Stimulated activated CD4-positive, alpha-beta T cell treated with anti-CD3 and anti-CD28 coated beads, Interleukin-1b, Interleukin-23, amount 100 ng/mL, for 48 hours (primary cell): ENCODE measurements at places on chromosomes 11 and 22.

- peak; percentile 56 for DNase-seq
Observed at GRCh38 chr11:66883016-66883965, 26.4 kb downstream of the LRFN4 start.

- DNase-seq, result no peak
Observed at GRCh38 chr22:47613606-47614350, 851.3 kb downstream of the TBC1D22A start.

DNA sequence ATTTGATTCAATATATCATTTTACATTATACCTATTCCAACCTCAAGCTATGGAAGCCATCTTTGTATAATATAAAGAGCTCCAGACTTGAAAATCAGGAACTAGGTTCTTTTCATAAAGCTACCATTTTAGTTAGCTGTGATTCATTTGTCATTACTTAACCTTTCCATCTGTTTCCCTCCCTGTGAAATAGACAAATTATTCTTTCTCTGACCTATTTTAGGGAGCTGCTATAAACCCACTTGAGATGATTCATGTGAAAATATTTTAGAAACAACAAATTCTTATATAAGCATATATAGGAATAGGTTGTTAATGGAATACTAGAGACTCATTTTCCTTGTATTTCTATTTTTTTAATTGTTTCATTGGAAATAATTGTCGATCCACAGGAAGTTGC is 1012.1 kb downstream of the OPCML start:
- no peak for DNase-seq

DNA sequence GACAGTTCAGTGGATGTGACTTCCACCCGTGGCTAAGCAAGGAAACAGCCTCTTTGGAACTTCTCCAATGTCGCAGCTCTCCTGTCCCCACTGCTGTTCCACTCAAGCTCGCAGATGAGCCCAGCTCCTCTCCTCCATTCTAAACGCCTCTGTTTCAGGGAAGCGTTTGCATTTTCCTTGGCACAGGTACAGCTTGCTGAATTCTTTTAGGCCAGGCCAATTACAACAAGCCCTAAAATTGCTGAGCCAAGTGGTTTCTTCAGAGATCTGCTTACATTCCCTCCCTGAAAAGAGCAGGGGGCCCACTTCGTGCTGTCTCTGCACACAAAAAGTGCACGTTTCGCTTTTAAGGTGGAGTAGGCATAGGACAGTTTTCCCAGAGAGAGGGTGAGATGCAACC is 91.5 kb upstream of the BLID start:
- DNase-seq, result no peak

GRCh38 chr22:43007519-43008102 is 7.3 kb downstream of the PACSIN2 start:
- no peak for DNase-seq

DNA sequence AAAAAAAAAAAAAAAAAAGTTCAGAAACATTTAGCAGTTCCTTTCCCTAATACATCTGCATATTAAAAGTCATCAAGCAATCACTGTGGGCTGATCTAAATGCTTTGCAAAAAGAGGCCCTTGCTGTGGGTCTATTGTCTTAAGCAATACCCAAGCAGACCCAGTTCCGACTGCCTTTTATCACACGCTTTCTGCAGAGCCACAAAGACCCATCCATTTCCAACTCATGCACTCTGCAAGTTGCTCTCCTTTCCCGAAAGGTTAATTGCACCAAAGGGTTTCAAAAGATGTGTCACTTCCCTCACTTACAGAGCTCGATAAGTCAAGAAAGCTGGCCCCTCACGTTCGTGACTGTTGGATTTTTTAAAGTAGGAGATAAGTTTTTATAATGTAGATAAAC is 138.9 kb downstream of the MPPED1 start:
- DNase-seq, result no peak

DNA sequence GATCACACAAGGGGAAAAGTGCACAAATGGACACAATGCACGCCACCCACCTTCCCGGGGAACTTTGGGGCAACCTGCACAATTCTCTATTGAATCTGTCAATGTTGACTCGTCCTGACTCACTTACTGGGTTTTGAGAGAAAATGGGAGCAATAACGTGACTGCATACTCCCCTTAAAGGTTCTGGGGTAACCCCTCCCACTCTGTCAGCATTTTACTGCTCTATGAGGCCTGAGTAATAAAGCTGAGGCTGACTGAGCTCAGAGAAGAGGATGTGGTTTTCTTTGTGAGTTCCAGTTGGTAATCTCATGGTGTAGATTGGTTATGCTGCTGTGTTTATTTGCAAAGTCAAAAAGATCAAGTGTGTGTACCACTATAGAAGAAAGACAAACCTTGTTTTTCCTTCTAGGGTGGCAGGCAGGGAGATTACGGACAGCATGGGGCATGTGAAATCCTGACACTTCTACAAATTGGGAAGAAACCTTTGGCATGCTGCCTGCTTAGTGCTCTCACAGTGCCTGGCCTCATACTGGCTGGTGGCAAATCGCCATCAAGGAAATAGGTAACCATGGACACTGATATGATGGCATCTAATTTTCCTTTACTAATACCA is 16.1 kb upstream of the APOA1 start:
- DNase-seq, result peak; percentile 70

DNA sequence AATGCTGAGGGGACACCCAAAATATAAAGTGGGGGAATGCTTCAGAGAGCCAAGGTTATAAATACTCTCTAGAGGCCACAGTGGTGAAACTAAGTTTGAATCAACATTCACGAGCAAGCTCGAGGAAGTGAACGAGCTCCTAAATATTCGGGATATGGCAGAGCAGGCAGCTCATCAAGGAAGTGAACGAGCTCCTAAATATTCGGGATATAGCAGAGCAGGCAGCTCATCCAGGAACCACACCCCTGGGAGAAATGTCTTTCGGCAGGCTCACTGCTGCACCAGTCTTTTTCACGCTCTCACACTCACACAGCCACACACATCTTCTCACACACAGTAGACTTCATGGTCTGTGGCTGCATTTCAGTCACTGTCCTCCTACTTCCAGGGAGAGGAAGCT is 787.5 kb downstream of the OPCML start:
- DNase-seq, result no peak

DNA sequence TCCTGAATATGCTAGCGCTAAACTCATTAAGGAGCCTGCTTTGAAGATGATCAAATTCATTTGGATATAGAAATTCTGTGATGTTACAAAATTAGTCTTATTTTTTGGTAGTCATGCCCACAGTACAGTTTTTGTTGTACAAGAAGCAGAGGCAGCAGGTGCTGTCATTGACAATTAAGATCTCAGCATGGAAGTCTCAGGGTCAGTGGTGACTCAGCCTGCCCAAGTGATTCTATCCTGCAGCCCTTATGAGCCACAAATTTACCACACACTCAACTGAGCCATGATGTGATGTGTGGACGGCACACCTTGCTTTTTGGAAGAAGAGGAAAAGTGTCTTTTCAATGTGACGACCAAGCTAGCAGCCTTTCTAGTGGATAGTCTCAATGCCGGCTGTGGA is 153.6 kb upstream of the SORL1-AS1 start:
- no peak for DNase-seq

DNA sequence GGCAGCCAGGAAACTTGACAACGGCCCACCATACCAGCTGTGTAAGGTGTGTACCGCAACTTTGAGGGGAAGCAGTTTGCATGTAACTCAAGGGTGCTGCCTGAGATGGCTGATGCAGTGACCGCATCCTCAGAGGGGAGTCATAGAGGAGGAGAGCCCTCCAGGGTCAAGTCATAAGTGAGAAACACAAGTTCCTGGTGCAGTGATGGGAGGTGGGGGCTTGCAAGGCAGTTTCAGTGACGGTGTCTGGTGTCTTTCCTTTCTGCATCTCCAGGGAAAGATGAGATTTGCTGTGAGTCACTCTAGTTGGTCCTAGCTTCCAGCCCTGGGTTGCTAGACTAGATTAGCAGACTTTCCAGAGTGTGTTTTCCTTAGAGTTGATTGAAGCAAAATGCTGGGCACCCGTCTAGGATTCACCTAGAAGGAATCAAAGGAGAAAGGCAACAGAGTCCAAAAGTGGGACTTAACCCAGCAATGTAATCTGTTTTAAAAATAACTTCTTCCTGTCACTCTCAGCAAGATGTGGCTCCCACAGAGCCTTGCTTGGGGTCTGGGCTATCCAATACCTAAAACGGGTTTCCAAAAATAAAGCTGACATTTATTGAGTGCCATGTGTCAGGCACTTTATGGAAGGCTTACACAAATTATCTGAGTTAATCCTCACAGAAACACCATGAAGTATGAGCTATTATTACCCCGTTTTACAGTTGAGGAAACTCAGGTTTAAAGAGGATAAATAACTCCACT is 265.4 kb upstream of the PLET1 start:
- DNase-seq, result peak; percentile 9

DNA sequence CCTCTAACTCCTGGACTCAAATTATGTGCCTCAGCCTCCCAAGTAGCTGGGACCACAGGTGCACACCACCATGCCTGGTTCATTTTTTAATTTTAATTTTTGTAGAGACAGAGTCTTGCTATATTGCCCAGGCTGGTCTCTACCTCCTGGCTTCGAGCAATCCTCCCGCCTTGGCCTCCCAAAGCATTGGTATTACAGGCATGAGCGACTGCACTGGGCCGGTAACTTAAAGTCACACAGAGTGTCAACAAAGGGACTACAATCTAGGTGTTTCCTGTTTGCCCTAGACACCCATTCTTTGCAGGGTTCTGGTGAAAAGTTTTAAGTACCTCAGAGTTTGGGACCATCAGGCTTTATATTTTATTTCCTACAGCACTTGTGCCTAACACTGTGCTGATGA is 8.4 kb downstream of the UVRAG start:
- DNase-seq, result no peak

- DNase-seq, result no peak
Observed at GRCh38 chr11:116582571-116582970, 190.2 kb downstream of the BUD13 start.

DNA sequence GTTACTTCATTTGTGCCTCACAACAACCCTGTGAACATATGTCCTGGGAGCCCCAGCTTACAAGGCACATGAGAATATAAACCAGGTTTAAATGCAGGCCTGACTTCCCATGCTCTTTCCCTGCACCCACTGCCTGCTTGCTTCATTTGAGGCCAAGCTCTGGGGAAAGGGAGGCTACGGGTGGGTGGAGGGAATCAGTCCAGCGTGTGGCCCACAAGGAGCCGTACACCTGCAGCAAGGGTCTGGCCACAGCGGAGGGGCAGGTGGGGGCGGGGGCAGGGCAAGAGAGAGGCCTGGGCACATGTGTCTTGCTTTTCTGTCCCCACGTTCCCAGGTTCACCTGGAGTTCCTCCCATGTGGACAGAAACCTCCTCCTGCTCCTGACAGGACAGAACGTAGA is 26.2 kb downstream of the FAM83F start:
- no peak for DNase-seq

GRCh38 chr22:43553451-43554258 is 141.8 kb downstream of the MPPED1 start:
- no peak for DNase-seq

DNA sequence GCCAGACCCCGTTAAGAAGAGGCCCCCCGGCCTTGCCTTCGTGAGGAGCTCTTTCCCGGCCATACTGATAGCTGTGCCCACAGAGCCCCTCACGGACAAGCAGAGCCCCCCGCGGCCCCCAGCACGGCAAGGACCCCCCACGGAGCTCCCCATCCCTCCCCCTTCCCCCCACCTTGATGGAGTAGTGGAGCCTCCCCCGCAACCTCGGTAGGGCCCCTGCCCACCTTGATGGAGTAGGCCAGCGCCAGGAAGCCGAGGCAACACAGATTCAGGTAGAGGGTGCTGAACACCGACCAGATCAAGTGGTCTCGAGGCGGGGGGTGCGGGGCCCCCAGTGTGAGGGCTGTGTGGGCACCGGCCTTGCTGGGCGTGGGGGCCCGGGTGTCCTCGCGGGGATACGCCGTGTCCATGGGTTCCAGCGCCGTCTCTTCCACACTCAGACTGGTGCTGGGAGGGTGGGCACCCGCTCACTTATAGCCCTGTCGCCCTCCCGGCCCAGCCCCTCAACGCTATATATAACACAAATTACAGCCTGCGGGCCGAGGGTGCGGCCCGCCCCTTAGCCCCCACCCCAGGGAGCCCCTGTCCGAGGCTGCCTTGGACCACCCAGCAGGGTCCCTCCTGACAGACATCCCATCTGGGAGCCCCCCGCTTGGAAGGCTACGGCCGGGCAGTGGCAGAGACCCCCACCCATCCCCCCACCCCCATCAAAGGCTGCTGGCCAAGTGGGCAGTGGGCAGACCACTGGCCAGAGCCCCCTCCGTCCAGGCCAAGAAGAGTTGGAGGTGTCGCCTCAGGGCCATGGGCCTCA is at the start of gene IFITM5:
TSS of gene IFITM5 (minus strand) at position 446 of the 811 bp plus-strand sequence. CDS start at position 410, 36 bp downstream.
- DNase-seq, result no peak

GRCh38 chr11:2737866-2738265 is 38.1 kb upstream of the KCNQ1OT1 start:
- DNase-seq, result no peak

DNA sequence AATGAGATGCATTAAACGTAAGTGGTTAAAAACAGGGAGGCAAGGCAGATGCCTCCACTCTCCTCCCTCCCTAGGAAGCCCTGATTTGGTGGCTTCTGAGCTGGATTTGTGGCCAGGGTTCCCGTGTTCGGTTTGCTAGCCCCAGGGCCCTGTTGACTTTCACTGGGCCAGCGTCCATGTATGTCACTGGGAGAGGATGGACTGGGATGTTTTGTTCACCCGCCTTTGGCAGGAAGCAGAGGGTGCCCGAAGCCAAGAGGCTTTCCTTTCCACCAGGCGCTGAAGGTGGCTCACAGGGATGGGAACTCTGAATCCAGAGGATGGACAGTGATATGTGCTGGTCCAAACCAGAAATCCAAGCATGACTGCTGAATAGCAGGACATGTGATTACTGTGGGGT is 146.6 kb downstream of the CSNK2A3 start:
- DNase-seq, result no peak

- peak; percentile 68 for DNase-seq
Observed at GRCh38 chr11:118435290-118435892, 901 bp upstream of the KMT2A start.

DNA sequence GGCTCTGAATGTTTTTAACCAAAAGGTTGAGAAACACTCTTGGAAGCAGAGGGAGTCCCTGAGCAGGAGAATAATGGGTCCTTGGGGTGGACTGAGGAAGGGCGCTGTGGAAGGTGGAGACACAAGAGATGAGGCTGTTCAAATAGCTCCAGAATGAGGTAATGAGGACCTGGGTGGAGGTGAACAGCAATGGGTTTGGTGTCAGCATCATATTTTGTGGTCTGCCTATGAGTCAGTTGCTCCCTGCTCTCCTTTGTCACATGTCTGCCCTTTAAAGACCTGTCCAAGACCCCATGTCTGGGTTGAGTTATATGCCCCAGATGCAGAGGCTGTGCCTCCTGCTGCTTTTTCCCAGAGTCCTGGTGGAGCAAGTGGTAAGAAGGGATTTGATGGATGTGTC is 113.6 kb downstream of the BARX2 start:
- no peak for DNase-seq

DNA sequence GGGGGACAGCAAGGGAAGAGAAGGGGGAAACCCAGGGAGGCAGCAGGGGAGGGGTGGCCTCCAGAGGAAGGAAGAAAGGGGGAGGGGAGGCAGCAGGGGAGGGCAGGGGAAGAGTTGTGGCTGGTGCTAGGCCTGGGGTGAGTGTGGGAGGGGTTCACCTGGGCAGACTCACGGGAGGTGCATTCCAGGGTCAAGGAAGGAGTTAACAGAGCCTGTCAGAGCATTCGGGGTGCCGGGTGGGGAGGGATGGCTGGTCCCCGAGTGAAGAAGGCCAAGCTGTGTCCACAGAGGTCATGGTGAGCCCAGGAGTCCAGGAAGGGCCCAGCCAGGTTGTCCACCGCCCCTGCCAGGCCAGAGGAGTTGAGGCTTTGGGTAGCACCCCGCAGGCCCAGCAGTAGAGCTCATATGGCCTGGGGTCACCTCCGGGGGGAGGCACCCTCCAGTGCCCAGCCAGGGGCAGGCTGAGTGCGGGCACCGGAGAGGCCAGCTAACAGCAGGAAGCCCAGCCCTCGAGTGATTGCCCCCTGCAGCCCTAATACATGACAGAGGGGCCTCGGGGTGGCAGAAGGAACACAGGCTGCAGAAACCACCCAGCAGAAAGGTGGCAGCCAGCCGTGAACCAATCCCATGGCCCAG is 31.1 kb upstream of the PPARA start:
- no peak for DNase-seq
